ENCODE measurements at places on chromosomes 13 and 19. TPM values are rescaled to one million over a fixed set of nuclear protein-coding genes. Genes with fewer than 3 reads are reported as not detected.

GRCh38 chr13:113928685-113929627, 44.9 kb downstream of the C13orf46 start:
- H3K27me3 ChIP-seq = no peaks in the 10 kb centered on the region
- H3K36me3 ChIP-seq = no peaks in the 10 kb centered on the region
- DNase-seq = peak; percentile 50
- H3K4me3 ChIP-seq = no peak overlapping the region
- peak overlapping the region; percentile 57 for H3K27ac ChIP-seq

Gene MBD3L3
- total RNA-seq = not detected

DNA sequence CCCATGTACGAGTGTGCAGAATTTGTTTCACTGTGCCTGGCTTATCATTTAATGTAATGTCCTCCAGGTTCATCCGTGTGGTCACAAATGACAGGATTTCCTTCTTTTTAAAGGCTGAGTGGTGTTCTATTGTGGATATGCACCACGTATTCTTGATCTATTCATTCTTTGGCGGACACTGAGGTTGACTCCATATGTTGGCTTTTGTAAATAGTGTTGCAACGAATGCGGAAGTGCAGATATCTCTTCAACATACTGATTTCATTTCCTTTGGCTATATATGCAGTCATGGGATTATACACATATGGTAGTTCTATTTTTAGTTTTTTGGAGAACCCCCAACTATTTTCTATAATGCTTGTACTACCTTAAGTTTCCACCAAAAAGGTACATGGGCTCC, 13.0 kb downstream of the OR7A5 start:
- no peaks in the 10 kb centered on the region for H3K27me3 ChIP-seq
- H3K4me3 ChIP-seq = no peak overlapping the region
- DNase-seq = no peak
- no peaks in the 10 kb centered on the region for H3K36me3 ChIP-seq

GRCh38 chr13:69306766-69307165, 800.9 kb upstream of the ATXN8OS start:
- no peaks in the 10 kb centered on the region for H3K4me1 ChIP-seq
- no peaks in the 10 kb centered on the region for H3K36me3 ChIP-seq
- H3K4me3 ChIP-seq = no peak overlapping the region
- no peak overlapping the region for H3K27ac ChIP-seq
- no peaks in the 10 kb centered on the region for H3K27me3 ChIP-seq

Gene ARHGAP33
- 0.84 TPM for total RNA-seq

GRCh38 chr19:12521996-12522395, 29.3 kb downstream of the ZNF564 start:
- H3K27ac ChIP-seq = no peak overlapping the region
- peaks cover 32% of the 10 kb centered on the region for H3K36me3 ChIP-seq
- H3K4me1 ChIP-seq = no peaks in the 10 kb centered on the region
- no peak overlapping the region for H3K4me3 ChIP-seq
- DNase-seq = no peak
- H3K27me3 ChIP-seq = no peaks in the 10 kb centered on the region

Gene FSTL3
- 131 TPM for total RNA-seq

DNA sequence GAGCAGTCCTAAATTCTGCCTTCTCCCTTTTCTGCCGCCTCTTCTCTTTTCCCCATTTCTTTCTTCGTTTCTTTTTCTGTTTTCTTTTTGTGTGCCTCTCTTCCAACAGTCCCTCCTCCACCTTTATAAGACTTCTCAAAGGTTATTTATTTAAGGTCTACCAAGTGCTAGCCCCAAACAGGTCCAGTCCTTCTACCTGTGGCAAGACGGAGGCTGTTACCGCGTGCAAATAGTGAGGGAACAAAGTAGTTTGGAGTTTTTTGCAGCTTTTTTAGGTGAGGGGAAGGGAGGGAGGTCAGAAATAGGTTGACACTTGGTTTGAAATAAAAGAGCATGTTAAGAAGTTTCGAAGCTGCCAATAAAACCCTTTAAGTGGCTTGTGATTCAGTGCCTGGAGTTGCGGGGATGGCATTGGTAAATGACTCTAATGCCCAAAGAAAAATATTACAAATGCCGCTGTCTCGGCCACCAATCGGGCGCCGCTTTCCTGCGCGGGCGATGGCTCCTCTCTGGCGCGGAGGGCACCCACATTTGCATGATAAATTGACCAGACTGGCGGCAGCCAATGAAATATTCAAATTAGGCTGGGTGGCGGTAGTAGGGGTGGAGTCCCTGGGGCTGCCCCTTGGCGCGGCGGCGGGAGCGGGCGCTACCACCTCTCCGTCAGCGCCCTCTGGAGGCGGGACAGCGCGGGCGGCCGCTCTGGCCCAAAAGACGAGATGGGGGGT, 7.5 kb upstream of the TSHZ3 start:
- H3K27ac ChIP-seq = no peak overlapping the region
- peaks cover 93% of the 10 kb centered on the region for H3K27me3 ChIP-seq
- H3K36me3 ChIP-seq = no peaks in the 10 kb centered on the region
- peaks cover 23% of the 10 kb centered on the region for H3K4me1 ChIP-seq
- no peak for DNase-seq
- no peak overlapping the region for H3K4me3 ChIP-seq

DNA sequence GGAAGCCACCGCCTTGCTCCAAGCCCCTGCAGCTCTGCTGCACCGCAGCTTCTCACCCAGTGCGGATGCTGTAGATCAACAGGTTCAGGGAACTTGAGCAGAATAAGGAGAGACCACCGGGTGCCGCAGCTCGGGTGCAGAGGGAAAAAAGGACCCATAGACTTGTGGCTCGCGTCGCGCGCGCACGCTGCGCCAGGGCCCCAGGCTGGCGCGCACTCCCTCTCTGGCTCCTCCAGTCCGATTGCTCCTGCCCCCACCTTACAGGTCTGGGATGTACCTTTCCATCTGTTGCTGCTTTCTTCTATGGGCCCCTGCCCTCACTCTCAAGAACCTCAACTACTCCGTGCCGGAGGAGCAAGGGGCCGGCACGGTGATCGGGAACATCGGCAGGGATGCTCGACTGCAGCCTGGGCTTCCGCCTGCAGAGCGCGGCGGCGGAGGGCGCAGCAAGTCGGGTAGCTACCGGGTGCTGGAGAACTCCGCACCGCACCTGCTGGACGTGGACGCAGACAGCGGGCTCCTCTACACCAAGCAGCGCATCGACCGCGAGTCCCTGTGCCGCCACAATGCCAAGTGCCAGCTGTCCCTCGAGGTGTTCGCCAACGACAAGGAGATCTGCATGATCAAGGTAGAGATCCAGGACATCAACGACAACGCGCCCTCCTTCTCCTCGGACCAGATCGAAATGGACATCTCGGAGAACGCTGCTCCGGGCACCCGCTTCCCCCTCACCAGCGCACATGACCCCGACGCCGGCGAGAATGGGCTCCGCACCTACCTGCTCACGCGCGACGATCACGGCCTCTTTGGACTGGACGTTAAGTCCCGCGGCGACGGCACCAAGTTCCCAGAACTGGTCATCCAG, 964 bp downstream of the PCDH17 start:
- peaks cover 29% of the 10 kb centered on the region for H3K27me3 ChIP-seq
- H3K4me3 ChIP-seq = peak overlapping the region; percentile 80
- no peaks in the 10 kb centered on the region for H3K36me3 ChIP-seq
- H3K4me1 ChIP-seq = peaks cover 11% of the 10 kb centered on the region

Gene ANO8
- total RNA-seq = 7.3 TPM

Gene ZSCAN4
- total RNA-seq = 0.12 TPM

Gene F10
- total RNA-seq = 127 TPM

Gene ICAM3
- total RNA-seq = 5.3 TPM

- H3K4me3 ChIP-seq = no peak within 1 kb of the TSS
- H3K27me3 ChIP-seq = no peaks in the 10 kb centered on the region
- peak within 1 kb of the TSS; percentile 5 for H3K27ac ChIP-seq
- DNase-seq = no peak
- H3K4me1 ChIP-seq = peaks cover 18% of the 10 kb centered on the region
- no peaks in the 10 kb centered on the region for H3K36me3 ChIP-seq
Observed at GRCh38 chr13:52024481-52024880, at the start of gene UTP14C. Gene UTP14C (plus strand): TSS chr13:52024691. CDS start chr13:52028805, 4,114 bp downstream.

DNA sequence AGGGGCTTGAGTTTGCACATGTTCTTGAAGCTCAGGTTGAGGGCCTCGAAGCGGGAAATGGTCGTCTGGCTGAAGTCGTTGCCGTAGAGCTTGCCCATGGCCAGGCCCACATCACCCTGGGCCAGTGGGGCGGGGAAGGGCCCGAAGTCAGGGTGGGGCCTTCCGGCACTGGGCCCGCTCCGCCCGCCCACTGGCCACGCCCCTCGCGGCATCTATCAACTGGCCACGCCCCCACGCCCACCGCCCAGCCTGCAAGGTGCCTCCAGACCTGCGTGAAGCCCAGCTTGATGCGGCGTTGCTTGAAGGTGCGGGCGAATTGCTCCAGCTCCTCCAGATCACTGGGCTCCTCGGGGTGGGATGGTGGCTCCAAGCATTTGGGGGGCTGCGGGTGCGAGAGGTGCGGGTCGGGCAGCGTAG, 19.9 kb downstream of the ZNF574 start:
- H3K4me1 ChIP-seq = no peaks in the 10 kb centered on the region
- H3K27me3 ChIP-seq = peaks cover 7% of the 10 kb centered on the region
- H3K4me3 ChIP-seq = no peak overlapping the region
- no peak for DNase-seq
- H3K36me3 ChIP-seq = no peaks in the 10 kb centered on the region

Gene RNF225
- total RNA-seq = not detected

Measured in hepatocyte (in vitro differentiated cells).